ENCODE measurements at places on chromosomes 6 and 20.

- DNase-seq = no peak
Measured at GRCh38 chr6:151060766-151061531, 178.8 kb upstream of the AKAP12 start.

DNA sequence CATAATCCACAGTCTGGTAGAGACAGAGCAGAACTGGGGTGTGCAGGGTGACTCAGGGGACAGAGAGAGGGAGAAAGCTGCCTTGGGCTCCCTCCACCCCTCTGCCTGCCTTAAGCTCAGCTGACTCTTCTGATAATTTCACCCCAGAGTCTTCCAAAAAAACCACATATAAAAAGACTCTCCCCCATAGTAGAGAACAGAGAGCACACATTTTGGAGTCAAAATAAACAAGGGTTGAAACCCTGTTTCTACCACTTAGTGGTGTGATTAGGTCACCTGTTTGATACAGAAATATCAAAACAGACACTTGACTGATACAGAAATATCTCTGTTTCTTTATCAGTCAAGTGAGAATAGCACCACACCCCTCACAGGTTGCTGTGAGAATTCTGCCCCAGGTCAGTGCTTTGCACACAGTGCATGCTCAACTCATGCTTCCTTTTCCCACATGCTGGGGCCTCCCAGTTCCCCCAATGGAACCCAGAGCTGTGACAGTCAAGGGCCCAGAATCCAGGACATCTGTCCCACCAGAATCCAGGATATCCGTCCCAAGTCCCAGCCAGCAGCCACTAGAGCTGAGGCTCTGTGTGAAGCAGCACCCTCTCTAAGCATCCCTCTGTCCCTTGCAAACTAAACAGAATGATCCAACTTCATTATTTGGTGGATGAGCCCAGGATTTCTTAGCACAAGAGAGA, 1.2 kb downstream of the TREML2 start:
- DNase-seq = no peak

- no peak for DNase-seq
Measured at GRCh38 chr6:24959319-24959718, 23.6 kb upstream of the RIPOR2 start.

DNA sequence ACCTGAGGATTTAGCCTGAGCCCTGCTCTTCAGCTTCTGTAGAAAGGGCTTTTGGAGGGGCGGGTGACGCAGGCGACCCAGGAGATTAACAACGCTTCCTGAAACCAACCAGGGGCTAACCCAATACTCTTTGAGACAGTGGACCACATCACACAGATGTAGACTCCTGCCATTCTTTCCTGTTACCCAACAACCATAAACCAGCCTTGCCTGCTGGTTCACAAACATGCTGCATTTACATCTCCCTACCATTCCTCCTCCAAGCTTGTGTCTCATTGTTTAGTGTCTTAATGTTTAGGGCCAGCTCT, 28.3 kb downstream of the PPP1R16B start:
- DNase-seq = no peak

DNA sequence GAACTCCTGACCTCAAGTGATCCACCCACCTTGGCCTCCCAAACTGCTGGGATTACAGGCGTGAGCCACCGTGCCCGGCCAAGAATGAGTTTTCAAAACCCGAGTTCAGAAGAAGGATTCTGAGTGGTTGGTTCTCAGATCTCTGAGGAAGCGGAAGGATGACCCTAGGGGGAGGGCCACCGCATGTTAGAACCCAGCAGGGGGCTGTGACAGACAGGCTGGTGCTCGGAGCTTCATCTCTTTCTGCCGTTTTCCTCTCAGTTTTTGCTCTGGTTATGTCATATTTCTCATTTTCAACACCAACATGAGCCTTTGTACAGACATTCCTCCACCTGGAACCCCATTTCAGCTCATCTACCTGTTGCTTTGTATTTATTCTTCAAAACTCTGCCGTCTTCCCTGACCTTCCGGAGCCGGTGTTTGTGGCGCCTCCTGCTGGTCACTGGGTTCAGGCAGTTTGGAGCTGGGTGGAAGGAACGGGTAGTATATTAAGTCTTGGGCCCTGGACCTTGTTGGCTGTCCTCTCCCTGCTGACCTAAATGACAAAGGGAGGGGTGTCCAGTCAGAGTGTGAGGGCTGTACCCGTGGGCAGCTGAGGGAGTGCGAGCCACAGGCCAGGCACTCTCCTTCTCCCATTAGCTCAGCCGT, at the start of gene DEFB123:
DEFB123 (plus strand) TSS at position 621 of the 648 bp plus-strand sequence. CDS start 67 bp downstream, outside the sequence.
- no peak for DNase-seq

- DNase-seq = peak; percentile 98
Measured at GRCh38 chr20:31560746-31561598, 44.1 kb upstream of the ID1 start.

All from EH (cell line).